ENCODE measurements at places on chromosomes 7 and 10.
A peak's percentile ranks its signal among the peaks of the same experiment; 100 is the strongest.

DNA sequence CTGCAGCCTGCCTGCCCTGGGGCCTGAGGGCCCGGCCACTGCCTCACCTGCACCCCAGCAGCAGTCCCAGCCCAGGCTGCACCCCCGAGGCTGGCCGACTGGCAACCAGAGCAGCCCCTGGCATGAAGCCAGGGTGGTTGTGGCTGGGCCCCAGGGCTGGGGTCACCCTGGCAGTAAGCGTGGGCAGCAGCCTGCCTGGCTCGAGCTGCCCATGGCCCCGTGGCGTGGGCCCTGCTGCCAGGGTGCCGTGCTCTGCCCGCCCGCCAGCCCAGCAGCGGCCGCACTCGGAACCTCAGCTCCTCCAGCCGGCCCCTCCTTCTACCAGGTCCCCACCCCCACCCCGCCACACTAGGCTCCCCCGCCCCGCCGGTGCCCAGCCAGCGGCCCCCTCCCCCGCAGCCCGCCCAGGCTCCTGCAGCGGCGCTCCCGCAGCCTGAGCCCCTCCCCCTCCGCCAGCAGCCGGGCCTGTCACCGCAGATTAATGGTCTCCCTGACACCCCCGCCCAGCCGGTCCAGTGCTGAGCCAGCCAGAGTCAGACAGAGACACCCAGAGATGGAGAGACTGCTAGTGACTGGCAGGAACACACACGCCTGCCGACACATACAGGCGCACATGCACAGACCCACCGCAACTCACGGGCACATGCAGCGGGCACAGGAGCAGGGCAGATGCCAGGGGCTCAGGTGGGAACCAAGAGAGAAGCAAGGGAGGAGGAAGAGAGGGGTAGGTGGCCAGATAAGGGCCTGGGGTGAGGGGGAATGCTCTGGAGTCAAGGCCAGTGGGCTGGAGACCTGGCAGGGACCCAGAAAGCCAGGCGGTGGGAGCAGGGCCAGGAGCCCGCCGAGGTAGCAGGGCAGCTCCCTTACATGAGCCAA is 22.4 kb downstream of the KCNH2 start:
- peak; percentile 86 for DNase-seq

- no peak for DNase-seq
Observed at GRCh38 chr7:95101422-95101821, 194.0 kb downstream of the PPP1R9A start.

DNA sequence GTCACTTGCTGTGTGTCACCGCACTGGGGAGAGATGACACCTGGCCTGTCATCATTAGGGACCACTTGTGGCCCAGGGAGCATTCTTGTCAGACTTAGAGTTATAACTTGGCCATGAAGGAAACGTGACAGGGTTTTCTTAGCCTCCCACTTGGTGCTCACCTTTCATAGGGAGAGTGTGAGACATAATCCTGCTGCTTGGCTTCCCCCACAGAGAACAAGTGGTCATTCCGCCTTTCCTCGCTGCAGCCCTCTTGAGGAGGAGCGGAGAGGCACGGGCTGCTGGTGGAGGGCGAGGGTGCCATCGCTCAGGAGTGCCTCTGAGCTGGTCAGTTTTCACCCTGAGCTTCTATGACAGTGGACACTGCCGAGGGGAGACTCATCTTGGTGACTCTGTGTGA is 125.0 kb upstream of the GJD4 start:
- DNase-seq = no peak

- no peak for DNase-seq
Observed at GRCh38 chr10:93364966-93365365, 117.2 kb downstream of the MYOF start.

GRCh38 chr10:132616170-132616995 is 78.8 kb downstream of the INPP5A start:
- no peak for DNase-seq

DNA sequence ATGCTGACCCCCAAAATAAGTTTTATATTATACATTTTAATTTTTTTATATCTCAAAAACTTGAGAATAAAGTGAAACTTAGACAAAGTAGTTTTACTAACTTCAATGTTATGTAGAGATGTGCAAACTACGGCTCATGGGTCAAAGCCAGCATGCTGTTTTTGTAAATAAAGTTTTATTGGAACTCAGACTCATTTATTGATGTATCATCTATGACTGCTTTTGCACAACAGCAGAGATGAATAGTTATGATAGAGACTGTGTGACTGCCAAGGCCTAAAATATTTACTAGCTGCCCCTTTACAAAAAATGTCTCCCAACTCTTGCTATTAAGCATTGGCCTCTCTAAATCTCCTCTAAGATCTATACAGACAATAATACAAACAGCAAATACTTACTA is 12.4 kb downstream of the MTPN start:
- no peak for DNase-seq

- DNase-seq = no peak
Observed at GRCh38 chr10:89035461-89035860, 44.9 kb downstream of the FAS start.

DNA sequence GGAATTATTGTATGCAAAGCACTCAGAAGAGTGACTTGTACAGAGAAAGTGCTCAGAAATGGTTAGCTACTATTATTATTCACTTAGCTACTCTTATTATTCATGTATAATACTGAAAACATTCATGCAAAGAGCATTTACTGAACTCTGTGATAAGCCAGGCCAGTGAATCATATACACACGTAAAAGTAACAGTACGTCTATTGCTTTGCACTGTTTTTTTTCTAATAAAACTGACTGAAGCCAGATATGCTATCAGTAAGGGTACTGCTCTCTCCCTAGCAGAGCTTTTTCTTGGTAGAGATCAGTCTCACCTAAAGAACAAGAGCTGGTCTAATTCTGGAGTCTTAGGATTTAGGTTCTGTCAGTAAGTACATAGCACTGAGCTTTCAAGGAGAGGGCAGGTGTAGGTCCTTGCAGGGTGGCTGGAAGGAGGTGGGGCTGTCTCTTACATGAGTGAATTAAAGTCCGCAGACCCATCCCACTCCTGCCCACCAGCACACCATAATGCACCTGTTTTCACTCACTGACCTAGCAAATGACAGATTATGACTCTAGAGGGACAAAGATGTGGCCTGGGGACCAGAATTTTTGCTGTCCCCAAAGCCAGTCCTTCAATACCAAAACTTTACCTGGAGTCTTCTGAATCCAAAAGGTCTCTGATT is 145.9 kb downstream of the ARID5B start:
- DNase-seq = no peak

DNA sequence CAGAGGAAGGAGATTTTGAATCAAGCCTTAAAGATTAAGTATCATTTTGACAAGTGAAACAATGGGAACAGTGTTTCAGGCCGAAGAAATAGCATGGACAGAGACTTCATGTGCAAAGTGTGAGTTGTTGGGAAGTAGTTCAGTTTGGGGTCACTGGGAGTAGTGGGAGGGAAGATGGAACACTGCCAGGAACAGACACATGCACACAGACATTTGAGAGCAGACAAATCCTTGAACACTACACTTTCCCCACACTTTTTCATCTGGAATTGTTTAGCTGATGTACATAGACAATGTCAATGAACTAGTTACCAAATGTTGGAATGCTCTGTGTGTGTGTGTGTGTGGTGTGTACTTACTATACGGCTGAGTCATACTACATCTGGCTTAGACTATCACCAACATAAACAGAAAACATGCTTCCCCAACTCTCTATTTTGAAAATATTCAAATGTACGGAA is 52.4 kb upstream of the LRRC17 start:
- no peak for DNase-seq

GRCh38 chr7:138481447-138482380 is 21.7 kb downstream of the TRIM24 start:
- no peak for DNase-seq

DNA sequence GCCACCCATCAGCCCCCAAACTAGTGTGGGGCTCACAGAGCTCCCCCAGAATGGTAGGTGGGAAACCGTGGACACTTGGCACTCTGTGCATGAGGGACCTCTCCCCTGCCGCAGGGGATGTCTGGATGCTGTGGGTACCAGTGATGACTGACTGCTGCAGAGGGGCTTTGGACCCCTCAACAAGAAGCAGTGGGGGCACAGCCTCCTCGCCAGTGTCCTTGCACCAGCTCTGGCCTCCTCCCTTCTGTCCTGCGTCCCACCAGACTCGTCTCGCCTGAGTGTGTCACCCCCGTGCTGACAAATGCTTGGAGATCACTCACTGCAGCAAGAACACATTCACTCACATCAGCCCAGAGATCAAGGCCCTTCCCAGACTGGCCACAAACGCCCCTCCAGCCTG is 37.3 kb upstream of the R3HCC1L start:
- no peak for DNase-seq

DNA sequence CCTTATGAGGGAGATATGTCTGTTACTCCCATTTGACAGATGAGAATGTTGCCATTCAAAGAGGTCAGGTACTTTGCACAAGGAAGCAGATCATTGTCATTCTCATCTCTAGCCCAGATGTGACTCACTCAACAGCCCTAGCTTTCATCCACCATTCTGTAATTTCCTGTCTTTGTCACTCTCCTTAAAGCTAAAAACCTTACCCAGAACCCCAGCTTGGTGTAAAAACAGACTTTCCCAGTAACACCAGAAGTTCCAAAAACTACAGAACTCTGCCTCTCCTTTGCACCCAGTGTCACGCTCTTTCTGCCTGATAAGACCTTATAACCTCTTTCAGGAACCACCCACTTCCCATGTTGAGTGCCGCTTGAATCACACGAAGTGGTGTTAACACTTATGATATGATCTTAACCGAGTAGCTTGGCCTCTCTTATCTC is 89.1 kb upstream of the SP4 start:
- no peak for DNase-seq

DNA sequence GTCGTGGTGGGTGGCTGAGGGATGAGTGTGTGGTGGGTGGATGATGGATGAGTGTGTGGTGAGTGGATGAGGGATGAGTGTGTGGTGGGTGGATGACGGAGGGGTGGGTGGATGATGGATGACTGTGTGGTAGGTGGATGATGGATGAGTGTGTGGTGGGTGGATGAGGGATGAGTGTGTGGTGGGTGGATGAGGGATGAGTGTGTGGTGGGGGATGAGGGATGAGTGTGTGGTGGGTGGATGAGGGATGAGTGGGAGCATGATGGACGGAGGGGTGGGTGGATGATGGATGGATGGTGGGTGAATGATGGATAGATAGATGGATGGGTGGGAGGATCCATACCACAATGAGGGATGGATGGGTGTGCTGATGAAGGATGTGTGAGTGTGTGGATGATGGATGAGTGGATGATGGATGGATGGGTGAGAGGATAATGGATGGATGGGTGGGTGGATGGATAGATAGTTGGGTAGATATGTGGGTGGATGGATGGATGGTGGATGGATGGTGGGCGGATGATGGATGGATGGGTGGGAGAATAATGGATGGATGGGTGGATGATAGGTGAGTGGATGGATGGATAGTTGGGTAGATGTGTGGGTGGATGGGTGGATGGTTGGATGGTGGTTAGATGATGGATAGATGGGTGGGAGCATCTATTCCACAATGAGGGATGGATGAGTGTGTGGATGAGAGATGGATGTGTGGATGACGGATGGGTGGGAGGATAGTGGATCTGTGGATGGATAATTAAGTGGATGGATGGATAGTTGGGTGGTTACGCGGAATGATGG is 266.8 kb downstream of the CELF2 start:
- no peak for DNase-seq

GRCh38 chr7:69564454-69565417 is 33.5 kb upstream of the AUTS2 start:
- no peak for DNase-seq

DNA sequence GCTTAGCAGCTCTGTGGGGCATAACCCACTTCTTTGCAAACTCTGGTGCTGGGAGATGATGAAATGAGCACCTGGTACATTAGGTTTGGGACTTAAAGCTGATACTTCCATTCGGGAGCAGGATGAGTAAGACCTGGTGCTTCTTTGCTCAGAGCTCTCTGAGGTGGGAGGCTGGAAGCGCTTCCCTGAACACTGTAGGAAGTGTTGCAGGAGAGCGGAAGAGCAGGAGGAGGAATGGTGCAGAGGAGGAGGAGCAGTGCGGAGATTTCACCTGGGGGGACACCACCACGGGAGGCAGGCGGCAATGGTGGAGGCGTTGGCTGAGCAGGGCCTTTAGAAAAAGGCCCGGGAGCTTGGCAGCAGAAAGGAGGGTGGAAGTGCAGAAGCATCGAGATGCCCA is 142.5 kb downstream of the MGMT start:
- DNase-seq = no peak

DNA sequence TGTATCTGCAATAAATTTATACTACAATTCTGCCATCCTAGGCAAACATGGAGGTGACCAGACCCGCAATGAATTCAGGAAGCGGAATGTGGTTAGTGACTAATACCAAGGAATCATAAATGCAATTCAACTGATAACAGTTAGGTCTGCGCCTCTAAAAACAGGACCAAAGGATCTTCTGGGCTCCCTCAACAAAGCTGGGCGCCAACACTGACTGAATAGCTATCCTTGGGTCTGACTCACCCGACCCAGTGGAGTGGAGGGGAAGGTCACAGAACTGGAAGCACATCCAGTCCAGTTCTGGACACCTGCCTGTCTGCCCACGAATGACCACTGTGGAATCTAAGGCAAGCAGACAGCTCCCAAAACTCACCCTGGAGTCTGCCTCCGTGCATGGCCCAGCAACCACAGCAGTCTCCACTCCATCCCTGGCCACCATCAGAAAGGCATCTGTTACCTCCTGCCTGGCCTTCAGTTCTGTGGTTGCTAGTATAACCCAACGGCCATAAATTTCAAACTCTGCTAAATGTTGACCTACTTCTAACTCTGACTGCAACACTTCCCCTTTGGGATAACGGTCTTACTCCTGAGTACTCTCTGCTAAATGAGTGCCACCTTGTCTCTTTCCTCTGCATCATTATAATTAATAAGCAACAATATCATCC is 43.0 kb upstream of the DLX6 start:
- no peak for DNase-seq

DNA sequence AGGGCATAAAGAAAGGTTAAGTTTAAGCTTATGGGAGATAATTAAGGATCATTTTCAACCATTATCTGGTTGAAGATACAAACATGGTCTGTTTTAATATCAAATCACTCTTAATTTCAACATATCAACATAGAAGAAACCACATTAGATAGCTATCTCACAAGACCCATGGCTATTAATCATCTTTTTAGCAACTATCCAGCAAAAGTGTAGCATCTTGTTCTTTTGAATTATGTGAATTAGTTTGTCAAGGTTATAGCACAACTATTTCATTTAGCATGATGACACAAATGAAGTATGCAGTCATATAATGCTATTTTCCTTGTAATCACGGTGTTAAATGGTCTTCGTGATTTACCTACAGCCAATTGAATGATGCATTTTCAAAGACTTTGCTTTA is 58.9 kb upstream of the PPP1R9A start:
- DNase-seq = no peak

DNA sequence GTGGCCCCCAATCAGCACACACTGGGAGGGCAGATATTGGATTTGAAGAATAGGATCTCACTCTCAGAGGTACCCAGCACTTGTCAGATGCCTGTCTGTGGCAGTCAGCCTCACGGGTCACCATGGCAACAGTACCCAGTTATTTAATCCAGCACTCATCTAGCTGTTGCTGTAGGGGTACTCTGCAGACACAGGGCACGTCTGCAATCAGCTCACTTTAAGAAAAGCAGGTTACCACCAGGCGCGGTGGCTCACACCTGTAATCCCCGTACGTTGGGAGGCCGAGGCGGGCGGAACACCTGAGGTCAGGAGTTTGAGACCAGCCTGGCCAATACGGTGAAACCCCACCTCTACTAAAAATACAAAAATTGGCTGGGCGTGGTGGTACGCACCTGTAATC is 11.9 kb downstream of the SFXN4 start:
- no peak for DNase-seq

All from liver (tissue), 10 donors.